ENCODE measurements at places on chromosomes 2 and 18.

GRCh38 chr18:63267975-63268721, 51.4 kb downstream of the BCL2 start:
- no peak for DNase-seq

- no peak for DNase-seq
Observed at GRCh38 chr18:64032312-64032711, 62.4 kb downstream of the SERPINB8 start.

DNA sequence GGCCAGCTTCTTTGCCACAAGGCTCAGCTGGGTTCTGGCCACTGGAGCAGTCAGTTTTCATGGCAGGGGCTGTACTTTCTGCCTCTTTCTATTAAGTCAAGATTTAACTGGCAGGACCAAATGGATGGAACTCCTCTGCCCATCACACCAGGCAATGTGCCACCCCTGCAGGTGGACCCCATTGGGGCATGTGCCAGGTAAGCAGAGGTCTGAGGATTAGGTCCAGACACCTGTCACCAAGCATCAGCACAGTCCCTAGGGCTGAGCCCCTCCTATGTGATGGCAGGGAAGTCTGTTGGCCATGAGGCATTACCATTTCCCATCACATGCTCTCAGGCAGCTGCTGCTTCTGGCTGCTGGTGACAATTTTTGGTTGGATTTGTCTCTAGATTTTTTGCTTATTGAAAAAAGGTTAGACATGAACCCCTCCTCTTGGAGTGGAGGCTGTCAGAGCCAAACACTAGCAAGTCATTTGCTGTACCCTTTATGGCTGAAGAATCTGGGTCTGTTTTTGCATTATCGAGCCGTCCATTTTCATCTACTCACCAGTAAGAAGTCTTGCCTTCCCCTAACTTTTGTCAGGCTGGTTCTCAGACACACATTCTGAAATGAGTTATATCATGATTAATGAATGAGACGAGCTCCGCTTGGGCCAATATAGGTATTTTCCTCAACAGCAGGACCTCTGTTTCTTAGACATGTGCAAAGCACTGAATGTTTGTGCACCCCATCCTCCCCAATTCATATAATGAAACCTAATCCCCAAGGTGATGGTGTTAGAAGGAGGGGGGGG, 328.0 kb downstream of the TSN start:
- no peak for DNase-seq

GRCh38 chr18:50749945-50750344, 69.9 kb downstream of the MRO start:
- DNase-seq = no peak

- peak; percentile 63 for DNase-seq
Observed at GRCh38 chr2:46469116-46469515, 10.2 kb upstream of the TMEM247 start.

GRCh38 chr2:233538741-233539140, 27.8 kb downstream of the USP40 start:
- no peak for DNase-seq

DNA sequence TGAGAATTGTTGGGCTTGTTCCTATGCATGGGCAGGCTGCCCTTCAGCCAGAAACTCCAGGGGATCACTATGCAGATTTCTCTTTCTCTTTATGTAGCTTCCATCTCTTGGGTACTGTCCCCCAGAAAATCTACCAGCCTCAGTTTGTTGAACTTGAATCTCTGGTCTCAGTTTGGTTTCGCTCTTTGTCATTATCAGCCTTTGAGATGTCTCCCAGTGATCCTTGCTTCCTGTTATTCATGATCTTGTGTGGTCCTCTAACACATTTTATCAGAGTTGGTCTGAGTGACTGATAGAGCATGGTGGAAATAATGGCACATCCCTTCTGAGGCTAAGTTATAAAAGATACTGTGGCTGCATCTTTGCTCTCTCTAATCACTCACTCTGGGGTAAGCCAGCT, 7.8 kb downstream of the TMEM87B start:
- DNase-seq = no peak

DNA sequence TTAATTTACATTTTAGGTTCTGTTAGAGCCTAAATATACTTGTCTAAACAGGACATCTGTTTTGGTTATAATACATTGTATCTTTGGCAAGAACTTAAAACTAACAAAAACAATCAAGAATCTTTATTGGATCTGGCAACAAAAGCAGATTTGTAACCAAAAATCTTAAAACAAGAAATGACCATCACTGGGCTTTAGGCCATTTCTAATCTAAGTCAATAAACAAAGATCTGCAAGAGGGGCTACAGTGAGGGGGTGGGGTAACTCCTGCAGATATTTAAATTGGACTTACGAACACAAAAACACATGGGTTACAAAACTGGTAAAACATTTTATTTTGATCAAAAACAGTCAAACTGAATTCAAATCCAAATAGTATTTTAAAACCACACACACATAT, 77.3 kb downstream of the SRBD1 start:
- no peak for DNase-seq

- no peak for DNase-seq
Observed at GRCh38 chr2:156765043-156765442, 328.9 kb downstream of the GPD2 start.

DNA sequence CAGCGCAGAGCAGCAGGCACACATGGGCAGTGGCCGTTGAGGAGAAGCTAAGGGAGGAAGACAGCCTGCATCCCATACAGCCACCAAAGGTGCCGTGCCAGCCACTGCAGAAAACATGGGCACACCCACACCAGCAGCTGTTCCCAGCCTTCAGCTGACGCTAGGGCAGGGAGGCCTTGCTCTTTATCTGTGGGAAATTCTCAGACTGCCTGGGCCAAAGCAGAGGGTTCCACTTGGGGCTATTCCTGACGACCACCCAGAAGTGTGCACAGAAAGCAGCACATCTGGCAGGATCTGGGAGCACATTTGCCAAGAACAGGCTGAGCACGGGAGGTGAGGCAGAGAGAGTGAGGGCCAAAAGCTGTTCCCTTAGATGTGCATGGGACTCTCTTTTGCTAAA, 101.3 kb upstream of the SOX11 start:
- no peak for DNase-seq

DNA sequence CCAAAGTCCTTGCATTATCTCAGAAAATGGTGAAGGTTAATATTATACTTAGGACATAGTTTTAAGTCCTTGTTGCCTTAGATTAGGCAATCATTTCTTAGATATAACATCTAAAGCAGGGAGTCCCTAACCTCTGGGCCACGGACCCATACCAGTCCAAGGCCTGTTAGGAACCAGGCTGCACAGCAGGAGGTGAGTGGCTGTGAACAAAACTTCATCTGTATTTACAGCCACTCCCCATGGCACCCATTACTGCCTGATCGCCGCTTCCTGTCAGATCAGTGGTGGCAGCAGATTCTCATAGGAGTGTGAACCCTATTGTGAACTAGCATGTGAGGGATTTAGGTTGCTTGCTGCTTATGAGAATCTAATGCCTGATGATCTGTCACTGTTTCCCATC, 86.5 kb upstream of the MYO3B start:
- DNase-seq = no peak

DNA sequence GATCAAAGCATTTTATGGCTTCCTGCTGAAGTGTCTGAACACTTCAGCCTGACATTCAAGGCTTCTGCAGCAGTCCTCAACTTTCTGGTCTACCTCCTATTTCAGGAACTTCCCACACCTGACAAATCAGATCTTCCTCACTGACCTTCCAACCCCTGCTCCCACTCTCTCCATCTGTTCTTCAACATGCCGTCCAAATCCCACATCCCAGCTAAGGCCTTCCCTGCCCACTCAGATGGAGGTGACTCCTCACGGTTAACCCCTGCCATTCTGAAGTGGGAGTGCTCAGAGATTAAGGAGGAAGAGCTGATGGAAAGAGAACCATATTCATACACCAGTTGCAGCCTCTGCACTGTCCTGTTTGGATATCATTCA, 104.8 kb downstream of the POLR1A start:
- DNase-seq = no peak

- no peak for DNase-seq
Observed at GRCh38 chr2:127646487-127647241, 711 bp downstream of the GPR17 start.

DNA sequence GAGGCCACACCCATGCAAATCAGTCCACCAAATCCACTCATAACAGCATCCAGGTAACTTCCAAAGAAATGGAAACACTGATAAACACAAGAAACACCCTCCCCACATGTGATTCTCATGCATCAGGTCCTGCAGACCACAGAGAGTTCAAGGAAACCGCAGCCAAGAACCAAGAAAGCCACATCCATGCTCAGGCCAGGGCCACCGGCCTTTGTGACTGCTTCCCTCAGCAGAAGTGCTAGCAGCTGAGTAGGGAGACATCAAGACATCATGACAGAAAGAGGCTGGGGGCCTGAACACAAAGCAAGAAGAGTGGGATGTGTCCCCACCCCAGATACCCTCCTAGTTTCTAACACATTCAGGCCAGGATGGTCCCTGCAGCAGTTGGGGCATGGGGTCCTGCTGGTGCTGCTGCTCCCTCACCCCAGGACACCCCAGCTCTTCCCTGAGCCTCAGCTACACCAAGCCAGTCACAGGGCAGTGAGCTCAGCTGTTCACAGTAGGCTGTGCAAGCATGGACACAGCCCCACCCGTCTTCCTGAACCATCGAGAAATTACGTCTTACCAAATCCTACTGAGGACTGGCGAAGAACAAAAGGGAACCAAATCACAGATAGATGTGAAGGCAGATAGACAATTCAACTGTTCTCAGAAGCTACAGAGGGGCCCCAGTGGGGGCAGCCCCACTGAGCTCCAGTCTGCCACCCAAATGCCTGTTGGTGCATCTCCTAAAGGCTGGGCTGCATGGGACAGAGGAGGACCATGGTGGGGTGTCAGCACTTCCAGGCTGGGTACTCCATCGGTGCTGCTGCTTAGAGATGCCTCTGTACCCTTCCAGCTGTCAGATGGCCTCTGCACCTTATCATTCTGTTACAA, 60.9 kb downstream of the HDAC4 start:
- no peak for DNase-seq

DNA sequence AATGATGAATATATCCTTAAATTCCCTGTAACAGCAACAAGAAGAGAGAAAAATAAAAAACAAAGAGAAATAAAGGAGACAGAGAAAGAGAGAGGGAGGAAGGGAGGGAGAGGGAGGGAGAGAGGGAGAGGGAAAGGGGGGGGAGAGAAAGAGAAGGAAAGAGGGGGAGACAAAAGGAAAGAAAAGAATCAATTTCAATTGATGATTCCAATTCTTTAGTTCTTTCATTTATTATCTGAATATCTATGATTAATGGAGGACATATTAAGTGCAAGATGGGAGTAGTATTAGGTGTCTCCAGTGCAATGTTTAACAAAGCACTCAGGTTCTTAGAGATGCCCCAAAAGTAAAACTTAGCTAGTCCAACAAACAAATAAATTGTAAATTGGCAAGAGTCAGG, 97.2 kb upstream of the DPP10 start:
- DNase-seq = no peak

GRCh38 chr2:137938204-137938603, 26.1 kb upstream of the HNMT start:
- no peak for DNase-seq

GRCh38 chr2:131039908-131040660, 53.2 kb downstream of the FAM168B start:
- no peak for DNase-seq

DNA sequence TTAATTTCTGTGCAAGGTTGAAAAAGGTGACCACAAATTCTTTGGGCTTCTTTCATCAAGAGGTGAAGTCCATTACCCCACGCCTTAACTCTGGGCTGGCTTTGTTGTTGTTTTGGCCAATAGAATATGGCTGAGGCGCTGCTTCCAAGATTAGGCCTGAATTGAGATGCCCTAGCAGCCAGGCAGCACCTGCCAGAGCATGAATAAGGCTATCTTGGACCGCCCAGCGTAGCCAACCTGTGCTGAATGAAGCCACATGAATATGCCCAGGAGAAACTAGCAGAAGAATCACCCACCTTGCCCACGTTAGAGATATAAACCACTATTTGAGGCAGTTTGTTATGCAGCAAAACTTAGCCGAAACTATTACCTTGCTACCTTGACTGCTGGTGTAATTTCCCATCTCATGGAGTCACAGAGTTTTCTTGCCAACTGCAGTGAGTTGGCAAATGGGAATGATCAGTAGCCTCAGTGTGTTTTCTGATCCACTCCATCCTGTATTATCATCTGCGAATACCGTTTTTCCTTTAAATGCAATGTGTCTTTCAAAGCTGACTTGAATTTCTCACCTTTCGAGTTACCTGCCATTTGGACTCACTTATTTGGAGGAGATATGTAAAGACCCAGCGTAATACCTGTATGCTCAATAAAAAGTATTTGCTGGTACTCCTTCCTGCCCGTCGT, 679 bp downstream of the TSGA10 start:
- no peak for DNase-seq

DNA sequence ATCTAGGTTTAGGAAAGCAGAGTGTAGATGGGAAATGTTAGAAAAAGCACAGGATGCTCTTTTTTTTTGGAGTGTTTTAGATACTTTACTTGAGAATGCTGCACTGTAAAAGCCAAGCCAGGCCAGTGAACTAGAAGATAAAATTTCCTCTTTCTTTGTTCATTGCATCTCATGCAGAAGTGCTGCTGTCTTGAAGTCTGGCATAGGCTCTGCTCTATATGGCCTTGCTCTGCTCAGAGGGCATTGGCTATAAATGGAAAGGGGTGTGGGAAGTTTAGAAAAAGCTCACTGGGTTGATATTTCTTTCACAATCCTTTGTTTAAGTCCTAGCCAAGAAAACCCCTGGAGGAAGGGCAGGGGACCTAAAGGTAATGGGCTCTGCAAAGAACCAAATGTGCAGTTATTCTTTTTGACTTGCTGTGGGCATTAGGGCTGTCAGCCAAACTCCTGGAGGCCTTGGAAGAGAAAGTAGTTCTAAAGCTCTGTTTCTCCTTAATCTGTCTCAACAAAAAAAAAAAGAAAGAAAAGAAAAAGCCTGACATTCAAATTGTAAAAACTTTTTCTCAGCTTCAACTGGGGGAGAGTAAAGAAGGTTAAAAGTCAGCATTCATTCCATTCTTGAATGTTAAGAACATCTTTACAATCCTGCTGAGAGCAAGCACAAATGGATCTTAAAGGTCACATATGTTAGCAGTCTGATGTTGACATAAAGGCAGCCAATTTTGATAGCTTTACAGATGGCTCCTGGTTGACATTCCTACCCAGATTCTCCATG, 338.3 kb downstream of the GULP1 start:
- DNase-seq = peak; percentile 22

GRCh38 chr2:150207979-150208378, 279.5 kb downstream of the RND3 start:
- no peak for DNase-seq

DNA sequence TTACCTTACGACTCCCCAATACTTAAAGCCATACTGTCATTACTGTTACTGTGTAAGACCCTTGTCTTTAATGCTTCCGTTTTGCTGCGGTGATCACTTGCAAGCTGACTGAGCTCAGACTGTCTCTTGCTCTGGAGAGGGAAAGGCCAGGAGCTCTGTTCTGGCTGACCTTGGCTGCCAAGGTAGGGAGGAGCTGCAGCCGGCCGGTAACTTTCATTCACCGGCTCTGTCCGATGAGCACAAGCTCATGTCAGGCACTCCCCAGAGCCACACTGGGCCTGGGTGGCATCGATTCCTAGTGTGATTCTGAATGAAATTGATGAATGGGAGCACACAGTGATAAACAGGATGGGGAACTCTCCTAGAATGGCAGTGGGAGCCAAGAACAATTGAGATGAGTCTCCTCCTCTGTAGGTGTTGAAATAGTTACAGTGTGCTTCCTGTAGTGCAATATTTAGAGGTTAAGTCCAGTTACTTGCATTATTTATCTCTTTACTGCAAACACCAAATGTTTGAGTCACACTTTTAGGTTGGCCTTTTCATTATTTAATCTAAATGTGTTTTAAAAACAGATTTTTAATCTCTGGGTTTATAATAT, 100.9 kb downstream of the ATP9B start:
- no peak for DNase-seq
